ENCODE measurements at places on chromosomes 16 and 17. TPM values are rescaled to one million over a fixed set of nuclear protein-coding genes. Genes with fewer than 3 reads are reported as not detected.

The ELAC2 gene
- total RNA-seq = 49.3 TPM

The EPN2 gene
- total RNA-seq = 8.4 TPM

The TNK1 gene
- total RNA-seq = 4.8 TPM

DNA sequence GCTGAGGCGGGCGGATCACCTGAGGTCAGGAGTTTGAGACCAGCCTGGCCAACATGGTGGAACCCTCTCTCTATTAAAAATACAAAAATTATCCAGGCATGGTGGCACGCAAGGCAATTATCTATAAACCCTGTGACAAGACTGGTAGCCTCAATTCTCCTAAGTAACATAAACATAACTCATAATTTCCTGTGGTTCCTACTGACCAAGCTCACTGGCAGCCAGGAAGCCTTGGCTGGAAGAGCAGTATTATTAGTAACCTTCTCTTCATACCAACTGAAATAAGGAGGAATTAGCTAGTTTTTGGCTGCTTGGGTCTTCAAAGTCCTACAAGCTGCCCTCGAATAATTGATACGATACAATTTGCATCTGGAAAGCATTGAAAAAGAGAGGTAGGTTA, 31.6 kb upstream of the LRRC37A3 start:
- no peak for ATAC-seq

The CD300E gene
- total RNA-seq = not detected
